RWPE2 (cell line): ENCODE measurements at places on chromosomes 7 and 10.

DNA sequence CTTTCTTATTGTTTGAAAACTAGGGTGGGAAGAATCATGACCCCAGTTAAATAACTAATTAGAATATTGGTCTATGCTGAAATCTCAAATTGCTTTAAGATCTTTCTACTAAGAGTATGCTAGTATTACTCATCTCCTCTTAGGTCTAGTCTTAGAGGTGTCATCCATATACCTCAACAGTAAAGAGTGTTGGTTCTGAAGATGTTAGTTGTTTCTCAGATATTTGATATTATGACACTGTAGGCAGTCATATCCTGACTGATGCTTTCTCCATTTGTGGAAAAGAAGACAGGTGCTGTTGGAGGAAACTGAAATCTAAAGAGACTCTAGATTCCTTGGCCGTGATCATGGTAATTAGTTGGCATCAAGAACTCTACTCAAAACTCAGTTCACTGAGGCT, 21.2 kb downstream of the BPGM start:
- DNase-seq: no peak
- no peaks in the 10 kb centered on the region for H3K27me3 ChIP-seq
- H3K36me3 ChIP-seq: peaks cover 9% of the 10 kb centered on the region; the same call in 1 of the 2 replicates

DNA sequence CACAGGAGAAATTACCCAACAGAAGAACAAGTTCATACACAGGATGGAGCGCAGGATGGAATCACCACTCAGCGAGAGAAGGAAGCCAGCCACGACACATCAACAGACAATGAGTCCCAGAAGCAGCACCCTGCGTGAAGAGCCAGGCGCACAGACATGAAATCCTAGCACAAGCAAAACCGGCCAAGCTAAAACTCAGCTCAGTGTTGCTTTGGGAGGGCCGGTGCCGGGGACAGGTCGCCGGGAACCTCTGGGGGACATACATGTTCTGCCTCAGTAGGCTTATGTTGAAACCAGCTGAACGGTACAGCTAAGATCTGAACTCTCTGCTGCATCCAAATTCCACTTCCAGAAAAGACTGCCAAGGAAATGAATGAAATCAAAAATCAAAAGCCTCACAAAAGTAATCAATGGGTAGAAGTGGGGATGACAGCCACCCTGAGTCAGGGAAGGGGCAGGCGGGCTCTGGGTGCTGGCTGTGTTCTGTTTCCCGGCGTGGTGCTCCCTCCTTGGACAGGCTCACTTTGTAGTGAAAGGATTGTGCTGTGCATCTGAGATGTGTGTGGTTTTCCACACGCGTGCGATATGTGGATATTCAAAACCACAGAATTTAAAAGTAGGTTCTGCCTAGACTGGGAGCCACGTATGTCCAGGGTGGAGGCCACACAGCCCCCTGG, 114.7 kb downstream of the PDGFA start:
- no peak overlapping the region for H3K27ac ChIP-seq
- H3K27me3 ChIP-seq: no peaks in the 10 kb centered on the region
- no peaks in the 10 kb centered on the region for H3K36me3 ChIP-seq
- H3K4me3 ChIP-seq: no peak overlapping the region
- H3K4me1 ChIP-seq: no peaks in the 10 kb centered on the region
- DNase-seq: peak; percentile 18

DNA sequence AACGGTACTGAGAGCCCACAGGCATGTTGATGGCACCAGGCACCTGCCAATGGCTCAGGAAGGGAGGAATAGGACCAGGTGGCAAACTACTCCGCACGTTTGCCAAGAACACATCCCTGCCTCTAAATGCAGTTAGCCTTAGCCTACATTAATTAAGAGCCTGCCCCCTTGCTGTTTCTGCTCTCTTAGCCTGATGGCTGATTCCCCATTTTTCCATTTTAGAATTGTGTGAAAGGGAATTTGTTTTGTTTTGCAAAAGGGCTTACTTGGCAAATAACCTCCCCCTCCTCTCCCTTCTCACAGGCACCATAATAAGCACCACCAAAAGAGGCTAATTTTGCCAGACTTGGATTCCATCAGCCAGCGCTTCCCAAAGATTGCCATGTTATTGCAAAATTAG, 1203.2 kb downstream of the SORCS3 start:
- H3K36me3 ChIP-seq: no peaks in the 10 kb centered on the region
- no peak overlapping the region for H3K27ac ChIP-seq
- no peak for DNase-seq

GRCh38 chr7:97771576-97771975, 39.7 kb downstream of the TAC1 start:
- no peak overlapping the region for H3K27ac ChIP-seq
- no peak overlapping the region for H3K4me3 ChIP-seq
- H3K36me3 ChIP-seq: no peaks in the 10 kb centered on the region

GRCh38 chr7:76198202-76198601, 3.5 kb upstream of the SRRM3 start:
- no peaks in the 10 kb centered on the region for H3K4me1 ChIP-seq
- H3K27me3 ChIP-seq: no peaks in the 10 kb centered on the region
- no peak overlapping the region for H3K4me3 ChIP-seq
- no peak overlapping the region for H3K27ac ChIP-seq
- no peaks in the 10 kb centered on the region for H3K36me3 ChIP-seq
- no peak for DNase-seq

GRCh38 chr7:157827045-157827862, 490.4 kb downstream of the DNAJB6 start:
- no peaks in the 10 kb centered on the region for H3K27me3 ChIP-seq
- peak; percentile 36 for DNase-seq
- H3K36me3 ChIP-seq: no peaks in the 10 kb centered on the region
- no peak overlapping the region for H3K27ac ChIP-seq
- no peak overlapping the region for H3K4me3 ChIP-seq
- H3K4me1 ChIP-seq: no peaks in the 10 kb centered on the region

GRCh38 chr7:36182854-36183604, 30.0 kb downstream of the EEPD1 start:
- no peak for DNase-seq
- H3K4me1 ChIP-seq: no peaks in the 10 kb centered on the region
- no peaks in the 10 kb centered on the region for H3K27me3 ChIP-seq
- H3K36me3 ChIP-seq: no peaks in the 10 kb centered on the region

DNA sequence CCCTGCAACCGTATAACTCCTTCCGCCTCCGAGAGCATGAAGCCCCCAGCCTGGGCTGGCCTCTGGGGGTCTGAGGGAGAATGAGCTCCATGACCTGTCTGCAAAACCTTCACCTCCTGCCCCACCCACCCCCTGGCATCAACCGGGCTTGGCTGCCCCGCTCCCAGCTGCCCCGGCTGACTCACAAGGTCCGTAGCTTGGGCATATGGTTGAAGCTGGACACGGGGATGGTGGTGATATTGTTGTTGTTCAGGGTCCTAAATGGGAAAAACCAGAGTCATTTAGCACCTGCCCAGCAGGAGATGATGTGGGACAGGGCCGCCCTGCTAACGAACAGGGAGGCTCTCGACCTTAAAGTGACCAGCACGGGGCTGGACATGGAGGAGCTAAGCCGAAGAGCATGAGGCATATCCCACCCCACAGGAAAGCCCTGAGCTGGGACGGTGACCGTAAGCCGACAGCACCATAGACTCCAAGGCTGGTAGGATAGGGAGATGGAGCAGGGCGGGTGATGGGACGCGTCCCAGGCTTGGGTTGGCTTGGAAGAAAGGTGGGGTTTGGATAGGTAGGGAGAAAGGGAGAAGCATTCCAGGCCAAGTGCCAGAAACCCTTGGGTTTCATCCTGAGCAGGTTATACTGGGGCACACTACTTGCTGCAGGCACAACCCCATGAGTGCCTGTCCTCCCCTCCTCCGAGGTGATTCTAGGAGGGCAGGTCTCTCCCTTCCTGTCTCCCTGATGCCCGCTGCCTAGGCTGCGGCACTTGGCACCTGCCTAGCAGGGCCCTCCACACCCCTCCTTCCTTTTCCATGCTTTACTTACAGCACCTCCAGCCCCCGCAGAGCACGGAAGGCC, 121.5 kb downstream of the SLIT1 start:
- no peaks in the 10 kb centered on the region for H3K4me1 ChIP-seq
- no peak overlapping the region for H3K27ac ChIP-seq

DNA sequence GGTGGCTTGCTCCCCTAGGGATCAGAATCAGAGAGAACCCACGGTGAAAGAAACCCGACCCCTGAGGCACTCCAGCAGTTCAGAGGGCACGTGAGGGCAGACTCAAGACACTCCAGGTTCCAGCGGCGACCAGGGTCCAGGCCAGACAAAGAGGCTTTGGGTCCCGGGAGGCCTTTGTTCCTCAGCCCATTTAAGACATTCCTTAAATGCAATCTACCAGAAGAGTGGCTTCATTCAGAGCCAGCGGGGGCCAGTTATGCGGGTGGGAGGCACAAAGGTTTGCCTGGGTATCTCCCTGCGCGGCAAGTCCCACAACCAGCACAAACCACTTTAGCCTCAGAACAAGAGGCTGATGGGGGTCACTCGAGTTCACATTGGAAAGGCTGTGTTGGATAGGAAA, 53.6 kb downstream of the AFAP1L2 start:
- no peaks in the 10 kb centered on the region for H3K36me3 ChIP-seq
- H3K4me1 ChIP-seq: no peaks in the 10 kb centered on the region
- H3K4me3 ChIP-seq: no peak overlapping the region
- DNase-seq: no peak

DNA sequence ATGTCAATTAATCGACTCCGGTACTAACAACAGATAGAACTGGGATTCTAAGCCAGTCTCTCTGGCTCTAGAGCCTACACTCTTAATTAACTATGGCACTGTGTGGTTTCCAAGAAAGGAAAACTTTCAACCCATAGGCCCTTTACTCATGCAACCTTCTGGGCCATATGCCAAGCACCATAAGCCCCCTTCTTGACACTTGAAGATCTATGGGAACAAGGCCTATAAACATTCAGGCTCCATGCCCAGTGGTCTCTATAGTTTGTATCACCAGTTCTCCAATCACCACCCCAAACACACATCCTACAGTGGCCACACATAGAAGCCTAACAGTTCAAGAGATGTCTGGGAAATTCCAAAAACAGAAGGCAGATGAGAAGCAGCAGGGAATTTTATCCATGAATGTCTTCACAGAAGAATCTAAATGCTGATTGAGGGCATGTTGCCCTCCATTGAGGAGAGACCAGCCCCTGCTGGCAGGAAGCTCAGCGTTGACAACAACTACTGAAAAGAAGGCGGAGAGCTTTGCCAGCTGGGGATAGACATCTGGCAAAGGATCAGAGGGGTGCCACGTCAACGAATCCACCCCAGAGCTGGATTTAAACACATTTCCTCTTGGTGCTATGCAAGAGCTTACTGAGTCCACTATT, 64.4 kb downstream of the GRM3 start:
- no peak for DNase-seq
- H3K4me3 ChIP-seq: no peak overlapping the region
- no peaks in the 10 kb centered on the region for H3K4me1 ChIP-seq
- H3K27ac ChIP-seq: no peak overlapping the region
- H3K36me3 ChIP-seq: no peaks in the 10 kb centered on the region

- no peaks in the 10 kb centered on the region for H3K36me3 ChIP-seq
- H3K4me3 ChIP-seq: no peak overlapping the region
- H3K27ac ChIP-seq: peak overlapping the region; percentile 60
Observed at GRCh38 chr10:21021843-21022594, 124.9 kb upstream of the NEBL start.

- no peak overlapping the region for H3K27ac ChIP-seq
- no peak for DNase-seq
- H3K36me3 ChIP-seq: no peaks in the 10 kb centered on the region
- no peaks in the 10 kb centered on the region for H3K27me3 ChIP-seq
- no peaks in the 10 kb centered on the region for H3K4me1 ChIP-seq
Observed at GRCh38 chr10:38600146-38600545, 506.0 kb downstream of the ZNF37A start.

DNA sequence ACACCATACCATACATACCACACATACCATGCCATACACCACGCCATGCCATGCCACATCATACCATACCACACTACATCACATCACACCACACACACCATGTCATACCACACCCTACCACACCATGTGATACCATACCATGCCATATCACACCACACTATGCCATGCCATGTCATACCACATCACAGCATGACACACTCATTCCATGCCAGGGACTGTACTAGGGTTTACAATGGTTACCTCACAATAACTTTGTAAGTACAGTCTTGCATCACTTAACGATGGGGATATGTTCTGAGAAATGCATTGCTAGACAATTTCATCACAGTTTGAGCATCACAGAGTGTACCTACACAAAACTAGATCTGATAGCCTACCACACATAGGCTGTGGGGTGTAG, 14.5 kb downstream of the PYROXD2 start:
- no peaks in the 10 kb centered on the region for H3K36me3 ChIP-seq
- no peak overlapping the region for H3K27ac ChIP-seq
- H3K4me3 ChIP-seq: no peak overlapping the region
- peaks cover 13% of the 10 kb centered on the region for H3K4me1 ChIP-seq
- DNase-seq: no peak

- H3K27ac ChIP-seq: no peak overlapping the region
- H3K4me3 ChIP-seq: no peak overlapping the region
- H3K36me3 ChIP-seq: no peaks in the 10 kb centered on the region
- no peaks in the 10 kb centered on the region for H3K27me3 ChIP-seq
Observed at GRCh38 chr10:14975672-14976273, 16.6 kb downstream of the MEIG1 start.

DNA sequence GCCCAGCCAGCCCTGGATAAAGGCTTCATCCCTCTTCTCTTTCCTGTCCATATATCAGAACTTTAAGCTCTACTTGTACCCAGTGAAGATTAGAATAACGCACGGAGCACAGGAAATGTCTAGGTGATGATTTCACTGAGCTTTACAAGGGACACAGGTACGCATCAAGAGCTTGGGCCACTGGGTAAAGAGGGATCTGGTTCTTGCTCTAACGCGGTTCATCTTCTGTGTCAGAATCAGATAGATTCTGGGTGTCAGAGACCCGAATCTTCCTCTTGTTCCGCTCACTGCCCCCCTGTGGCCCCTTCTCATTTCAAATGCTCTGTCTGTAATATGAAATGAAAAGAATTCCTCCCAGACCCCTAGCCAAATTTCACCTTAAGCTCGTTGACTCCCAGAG, 24.7 kb downstream of the IL2RA start:
- no peaks in the 10 kb centered on the region for H3K36me3 ChIP-seq
- H3K4me1 ChIP-seq: no peaks in the 10 kb centered on the region
- no peak overlapping the region for H3K27ac ChIP-seq
- no peak for DNase-seq
- H3K4me3 ChIP-seq: no peak overlapping the region

- no peaks in the 10 kb centered on the region for H3K36me3 ChIP-seq
- H3K27ac ChIP-seq: peak overlapping the region; percentile 74
- DNase-seq: no peak
- peaks cover 23% of the 10 kb centered on the region for H3K4me1 ChIP-seq
Observed at GRCh38 chr7:131238347-131238931, 89.2 kb upstream of the MKLN1 start.

GRCh38 chr10:102596506-102596971, 47.7 kb upstream of the TRIM8 start:
- peaks cover 11% of the 10 kb centered on the region; the same call in 1 of the 2 replicates for H3K36me3 ChIP-seq
- DNase-seq: no peak
- no peaks in the 10 kb centered on the region for H3K4me1 ChIP-seq

- no peaks in the 10 kb centered on the region for H3K36me3 ChIP-seq
- no peaks in the 10 kb centered on the region for H3K4me1 ChIP-seq
- no peak overlapping the region for H3K27ac ChIP-seq
- H3K4me3 ChIP-seq: no peak overlapping the region
- DNase-seq: no peak
Observed at GRCh38 chr10:119997429-119997828, 104.9 kb downstream of the SEC23IP start.

- no peaks in the 10 kb centered on the region for H3K4me1 ChIP-seq
- no peak for DNase-seq
- no peaks in the 10 kb centered on the region for H3K27me3 ChIP-seq
- no peak overlapping the region for H3K27ac ChIP-seq
Observed at GRCh38 chr10:12262278-12262981, 66.4 kb downstream of the CDC123 start.

GRCh38 chr7:17429579-17429978, 131.1 kb downstream of the AHR start:
- no peaks in the 10 kb centered on the region for H3K36me3 ChIP-seq
- H3K4me1 ChIP-seq: no peaks in the 10 kb centered on the region
- no peaks in the 10 kb centered on the region for H3K27me3 ChIP-seq
- no peak overlapping the region for H3K4me3 ChIP-seq
